ENCODE measurements at places on chromosomes 2 and 18.

- DNase-seq: no peak
Observed at GRCh38 chr18:36942264-36942663, 113.3 kb downstream of the KIAA1328 start.

DNA sequence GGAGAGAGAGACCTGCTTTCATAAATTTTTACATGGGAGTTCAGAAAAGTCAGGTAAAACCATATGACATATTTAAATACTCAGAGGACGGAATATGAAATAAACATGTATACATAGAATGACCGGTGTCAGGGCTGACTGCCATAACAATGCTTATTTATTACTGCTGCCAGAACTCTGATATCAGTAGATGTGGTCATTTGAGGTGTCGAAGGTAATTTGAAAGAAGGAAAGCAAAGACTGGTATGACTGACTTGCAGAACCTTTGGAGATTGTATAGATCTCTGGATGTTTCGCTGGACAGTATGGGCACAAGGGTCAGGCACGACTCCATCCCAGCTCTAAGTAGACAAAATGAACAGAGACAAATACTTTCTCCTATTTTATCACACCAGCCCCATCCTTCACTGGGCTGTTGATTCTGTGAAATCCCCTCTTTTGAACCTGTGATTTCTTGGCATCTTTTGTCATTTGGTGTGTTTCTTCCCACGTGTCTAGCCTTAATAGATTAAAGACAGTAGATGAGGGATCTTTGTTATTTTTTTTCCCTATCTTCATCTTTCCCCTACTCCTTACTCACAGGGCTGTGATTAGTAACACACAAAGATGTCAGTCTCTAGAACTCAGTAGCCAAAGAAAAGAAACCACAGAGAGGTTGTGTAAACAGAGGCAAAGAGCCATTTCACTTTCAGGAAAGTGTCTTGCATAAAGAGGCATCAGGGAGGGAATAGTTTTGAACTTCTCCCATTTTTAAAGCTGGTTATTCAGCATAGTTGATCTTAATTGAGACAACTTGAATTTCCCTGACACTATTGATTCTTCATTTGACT is 61.6 kb downstream of the ICOS start:
- DNase-seq: no peak

DNA sequence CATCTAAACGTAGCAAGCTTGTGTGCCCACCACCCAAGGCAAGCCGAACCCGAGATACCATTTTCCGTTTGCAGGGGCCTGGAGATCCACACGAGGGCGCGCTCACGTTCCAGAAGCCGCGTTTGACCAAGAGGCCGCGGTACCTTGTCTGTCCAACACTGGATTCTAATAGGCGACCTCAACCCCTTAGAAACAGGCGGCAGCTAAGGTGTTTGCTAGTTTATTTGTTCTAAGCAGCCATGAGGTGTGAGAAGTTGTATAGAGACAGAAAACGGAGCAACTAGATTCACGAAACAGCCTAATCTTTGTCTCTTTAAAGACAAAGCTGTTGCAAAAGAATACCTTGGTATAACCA is 4.2 kb downstream of the HOXD11 start:
- DNase-seq: no peak

DNA sequence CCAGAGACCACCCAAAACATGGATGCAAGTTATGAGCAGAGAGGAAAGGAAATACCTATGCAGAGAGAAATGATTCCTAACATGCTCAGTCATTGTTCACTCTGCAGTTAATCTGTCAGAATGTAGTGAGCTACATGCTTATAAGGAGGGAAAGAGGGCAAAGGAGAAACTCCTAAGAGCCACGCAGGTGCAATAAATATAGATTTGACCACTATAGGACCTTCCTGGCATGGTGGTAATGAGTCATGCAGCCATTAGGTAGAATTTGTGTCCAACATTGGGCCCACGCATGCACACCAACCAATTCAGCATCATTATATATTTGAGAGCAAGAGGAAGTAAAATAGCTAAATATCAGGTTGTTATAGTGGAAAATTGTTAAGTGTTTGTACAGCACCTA is 699.9 kb downstream of the DSC3 start:
- no peak for DNase-seq

GRCh38 chr18:53886058-53886457 is 338.4 kb downstream of the MBD2 start:
- no peak for DNase-seq

- no peak for DNase-seq
Observed at GRCh38 chr2:225994748-225995405, 595.4 kb downstream of the NYAP2 start.

- DNase-seq: no peak
Observed at GRCh38 chr2:20465716-20466394, 19.0 kb downstream of the RHOB start.

GRCh38 chr18:48769006-48769636 is 181.6 kb downstream of the SMAD7 start:
- no peak for DNase-seq

DNA sequence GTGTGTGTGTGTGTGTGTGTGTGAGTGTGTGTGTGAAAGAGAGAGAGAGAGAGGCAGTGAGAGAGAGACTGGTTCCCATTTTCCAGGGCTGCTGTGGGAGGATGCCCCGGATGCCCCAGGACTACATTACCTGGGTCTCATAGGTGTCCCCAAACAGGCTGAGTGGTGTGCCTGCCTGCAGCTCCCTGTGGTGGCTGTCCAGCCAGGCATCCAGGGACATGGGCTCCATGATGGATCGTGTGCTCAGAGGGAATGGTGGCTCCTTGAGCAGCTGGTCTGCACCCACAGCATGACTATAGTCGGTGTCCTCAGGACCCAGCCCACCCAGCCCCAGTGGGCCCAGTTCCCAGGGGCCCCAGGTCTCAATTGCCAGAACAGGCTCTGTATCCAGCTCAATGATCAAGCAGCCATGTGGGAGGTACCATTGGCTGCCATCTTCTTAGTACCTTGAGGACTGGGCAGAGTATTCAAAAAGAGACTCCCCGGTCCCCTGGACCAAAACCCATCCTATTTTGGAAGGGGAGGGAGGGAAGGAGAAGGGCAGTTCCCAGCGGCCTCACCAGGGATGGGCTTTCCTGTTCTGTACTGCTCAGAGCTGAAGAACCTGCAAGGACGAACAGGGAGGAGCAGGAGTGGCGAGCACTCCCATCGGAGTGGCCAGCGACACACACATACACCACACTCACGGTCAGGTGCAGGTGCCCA is 5.8 kb upstream of the OXER1 start:
- DNase-seq: no peak

DNA sequence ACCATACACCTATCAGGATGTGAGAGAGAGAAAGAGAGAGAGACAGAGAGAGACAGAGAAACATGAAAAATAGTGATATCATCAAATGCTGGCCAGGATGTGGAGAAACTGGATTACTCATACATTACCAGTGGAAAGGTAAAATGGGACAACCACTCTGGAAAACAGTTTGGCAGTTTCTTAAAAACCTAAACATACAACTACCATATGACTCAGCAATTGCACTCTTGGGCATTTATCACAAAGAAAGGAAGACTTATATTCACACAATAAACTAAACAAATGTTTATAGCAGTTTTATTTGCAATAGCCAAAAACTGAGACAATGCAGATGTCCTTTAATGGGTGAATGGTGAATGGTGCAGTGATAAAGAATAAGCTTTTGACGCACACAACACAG is 29.1 kb downstream of the SLC4A3 start:
- no peak for DNase-seq

DNA sequence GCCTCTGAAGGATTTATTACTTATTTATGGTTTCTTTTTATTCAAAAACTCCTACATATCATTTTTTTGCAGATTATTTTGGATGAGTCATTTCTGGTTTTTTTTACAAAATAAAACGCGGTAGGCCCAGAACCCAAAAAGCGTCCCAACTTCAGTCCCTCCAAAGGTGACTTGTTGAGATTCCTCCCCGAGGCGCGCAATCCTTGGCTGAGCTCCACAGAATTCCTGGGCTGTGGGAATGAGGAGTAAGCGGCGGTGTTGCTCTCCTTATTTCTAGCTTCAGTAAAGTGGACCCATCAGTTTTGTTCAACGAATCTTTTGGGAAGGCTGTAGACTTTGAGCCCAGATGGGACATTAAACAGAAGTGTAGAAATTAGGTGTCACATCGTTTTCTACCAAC is 67.0 kb upstream of the RMP24 start:
- DNase-seq: no peak

GRCh38 chr2:65746931-65747675 is 314.7 kb upstream of the SPRED2 start:
- DNase-seq: no peak

GRCh38 chr2:38535744-38536506 is 66.8 kb downstream of the HNRNPLL start:
- DNase-seq: no peak

DNA sequence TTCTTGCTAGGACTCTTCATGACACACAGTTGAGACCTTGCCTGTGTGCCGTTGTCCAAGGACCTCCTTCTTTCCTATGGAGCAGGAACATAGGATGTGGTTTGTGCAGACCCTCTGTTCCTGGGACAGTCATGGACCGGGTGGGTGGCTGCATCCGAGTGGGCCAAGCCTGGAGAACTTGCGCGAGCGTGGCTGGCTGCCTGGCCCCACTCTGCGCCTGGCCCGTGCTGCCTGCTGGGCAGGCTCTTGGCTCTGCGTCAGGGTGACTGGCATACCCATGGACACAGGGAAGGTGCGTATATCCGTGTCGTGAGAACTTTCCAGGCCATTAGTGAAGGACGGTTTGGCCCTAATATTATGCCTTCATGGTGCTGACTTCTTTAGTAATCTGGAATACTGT is 68.2 kb downstream of the DCDC2C start:
- no peak for DNase-seq

DNA sequence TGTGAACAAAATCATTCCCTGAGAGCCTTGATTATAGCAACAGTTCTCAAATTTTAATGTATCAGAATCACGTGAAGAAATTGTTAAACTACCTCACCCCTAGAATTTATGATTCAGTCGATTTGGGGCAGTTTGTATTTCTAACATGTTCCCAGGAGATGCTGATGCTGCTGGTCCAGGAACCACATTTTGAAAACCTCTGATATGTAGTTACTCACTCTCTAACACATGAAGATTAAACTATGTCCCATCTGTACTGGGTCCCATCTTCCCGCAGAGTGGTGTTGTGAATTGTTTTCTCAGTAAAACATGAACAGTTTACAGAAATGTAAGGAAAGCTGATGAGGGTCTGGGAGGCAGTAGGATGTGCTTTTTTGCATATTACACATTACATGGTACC is 223.1 kb downstream of the CDH20 start:
- DNase-seq: no peak

GRCh38 chr18:22175346-22175745 is 6.0 kb downstream of the GATA6 start:
- no peak for DNase-seq

GRCh38 chr2:219434718-219435525 is at the start of gene SPEG:
Gene SPEG (plus strand): TSS chr2:219434843. CDS start chr2:219434978, 135 bp downstream.
- no peak for DNase-seq

DNA sequence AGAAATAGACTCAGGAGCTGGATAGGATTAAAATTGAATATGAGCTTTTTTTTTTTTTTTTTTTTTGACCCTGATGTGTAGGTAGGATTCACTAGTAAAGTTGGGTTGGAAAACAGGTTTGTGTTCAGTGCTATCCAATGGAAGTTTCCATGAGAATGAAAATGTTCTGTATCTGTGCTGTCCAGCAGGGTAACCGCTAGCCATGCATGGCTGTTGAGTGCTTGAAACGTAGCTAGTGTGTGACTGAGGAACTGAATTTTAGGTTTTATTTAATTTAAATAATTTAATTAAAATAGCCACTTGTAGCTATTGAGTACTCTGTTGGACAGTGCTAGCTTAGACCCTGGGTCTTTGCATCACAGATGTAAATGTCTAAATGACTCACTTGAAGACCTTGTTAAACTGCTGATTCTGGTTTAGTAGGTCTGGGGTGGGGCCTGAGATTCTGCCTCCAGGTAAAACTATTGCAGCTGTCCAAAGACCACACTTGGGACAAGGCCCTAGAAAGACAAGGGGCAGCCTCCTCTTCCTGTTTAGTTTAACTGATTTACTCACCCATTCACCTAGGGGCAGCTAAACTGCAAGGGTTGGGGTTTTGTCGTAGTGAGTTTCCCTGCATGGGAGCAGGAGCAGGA is 84.7 kb upstream of the STON1 start:
- DNase-seq: no peak

DNA sequence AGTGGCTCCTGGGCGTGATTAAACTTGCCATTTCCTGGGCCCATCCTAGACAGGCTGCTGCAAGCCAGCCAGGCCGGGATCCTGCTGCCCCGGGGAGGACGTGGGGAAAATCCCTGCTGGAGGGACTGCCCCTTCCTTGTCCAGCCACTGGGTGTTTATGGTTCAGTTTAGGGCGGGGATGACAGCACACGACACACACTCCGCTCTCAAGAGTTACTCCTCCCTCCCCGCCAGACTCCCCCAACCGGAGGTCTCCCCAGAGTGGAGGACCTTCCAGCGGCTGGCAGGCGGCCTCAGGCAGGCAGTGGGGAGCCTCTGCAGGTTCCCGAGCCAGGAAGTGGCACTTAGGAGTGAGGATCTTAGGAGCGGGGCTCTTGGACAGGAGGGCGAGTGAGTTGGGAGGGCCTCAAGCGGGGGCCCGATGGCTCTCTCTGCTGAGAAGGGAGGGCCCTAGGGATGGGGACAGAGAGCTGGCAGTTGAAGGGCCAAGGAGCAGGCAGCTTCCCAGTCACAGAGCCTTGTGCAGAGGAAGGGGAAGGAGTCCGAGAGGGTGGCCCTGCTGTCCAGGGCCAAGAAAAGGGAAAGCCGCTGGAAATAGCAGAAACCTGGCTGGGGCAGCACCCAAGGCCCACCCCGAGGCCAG is 5.7 kb upstream of the GPR35 start:
- DNase-seq: no peak

DNA sequence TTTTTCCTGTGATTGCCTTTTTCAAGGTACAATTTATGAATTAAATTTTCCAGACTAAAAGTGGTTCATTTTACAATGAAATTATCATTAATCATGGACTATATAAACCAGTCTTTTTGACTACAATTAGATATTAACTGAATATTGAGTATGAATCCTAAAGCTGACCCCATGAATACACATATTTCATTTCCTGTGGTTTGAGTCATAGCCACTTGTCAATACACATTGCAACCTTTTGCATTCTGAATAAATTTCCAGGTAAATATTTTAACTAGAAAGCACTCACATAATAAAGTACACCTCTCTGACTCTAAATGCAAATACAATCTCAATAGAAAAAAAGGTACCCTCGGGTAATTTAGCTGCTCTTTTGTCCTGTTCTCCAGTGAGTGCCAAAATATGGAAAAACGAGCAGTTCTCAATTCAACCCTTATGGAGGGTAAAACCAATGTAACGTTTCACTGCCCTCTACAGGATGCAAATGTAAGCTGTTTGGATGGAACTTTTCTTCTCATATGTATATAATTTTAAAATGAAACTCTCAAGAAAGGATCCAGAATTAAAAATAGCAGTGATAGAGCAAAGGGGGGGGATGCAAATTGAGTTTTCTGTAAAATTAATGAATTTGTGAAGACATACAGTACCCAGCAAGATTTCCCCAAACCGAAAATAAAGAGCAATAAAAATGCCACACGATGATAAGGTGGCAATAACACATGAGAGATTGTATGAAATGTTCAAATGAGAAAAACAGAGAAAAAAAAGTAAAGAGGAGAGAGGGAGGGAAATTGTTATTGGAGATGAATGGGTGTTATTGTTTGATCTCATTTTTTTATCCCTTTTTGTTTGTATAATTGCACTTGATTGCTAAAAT is 1795.7 kb upstream of the PIK3C3 start:
- DNase-seq: peak; percentile 13

- no peak for DNase-seq
Observed at GRCh38 chr18:78901923-78902794, 77.5 kb upstream of the SALL3 start.

- DNase-seq: no peak
Observed at GRCh38 chr2:136962105-136962725, 196.9 kb downstream of the THSD7B start.

GRCh38 chr2:235749121-235749770 is 255.4 kb downstream of the AGAP1 start:
- peak; percentile 33 for DNase-seq
